ENCODE measurements at places on chromosomes 6 and 20.

- DNase-seq: no peak
Observed at GRCh38 chr20:43680981-43681380, 14.1 kb downstream of the MYBL2 start.

GRCh38 chr20:54624706-54625390 lies 149.5 kb downstream of the DOK5 start:
- no peak for DNase-seq

- no peak for DNase-seq
Observed at GRCh38 chr6:37783025-37783855, 36.3 kb upstream of the ZFAND3 start.

GRCh38 chr6:107823047-107823557 lies 1.0 kb downstream of the SCML4 start:
- no peak for DNase-seq

GRCh38 chr6:52041134-52041533 lies 46.3 kb downstream of the PKHD1 start:
- no peak for DNase-seq

DNA sequence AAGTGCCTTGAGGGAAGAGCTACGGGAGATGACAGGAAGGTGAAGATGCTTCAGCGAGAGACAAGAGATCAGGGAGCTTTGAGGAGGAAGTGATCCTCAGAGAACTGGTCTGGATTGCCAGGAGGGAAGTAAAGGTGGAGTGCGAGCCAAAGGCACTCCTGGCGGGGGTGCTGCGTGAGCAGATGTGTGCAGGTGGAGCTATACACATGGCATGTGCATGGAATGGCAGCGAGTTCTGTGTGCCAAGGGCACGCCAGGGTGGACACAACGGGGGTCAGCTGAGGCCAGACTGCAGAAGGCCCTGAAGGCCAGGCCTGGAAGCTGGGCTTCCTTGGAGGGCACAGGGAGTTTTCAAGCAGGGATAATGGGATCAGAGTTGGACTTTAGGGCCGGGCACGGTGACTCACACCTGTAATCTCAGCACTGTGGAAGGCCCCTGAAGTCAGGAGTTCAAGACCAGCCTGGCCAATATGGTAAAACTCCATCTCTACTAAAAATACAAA lies 6.2 kb downstream of the PXMP4 start:
- no peak for DNase-seq

GRCh38 chr20:37274851-37275524 lies 13.4 kb upstream of the GHRH start:
- no peak for DNase-seq

DNA sequence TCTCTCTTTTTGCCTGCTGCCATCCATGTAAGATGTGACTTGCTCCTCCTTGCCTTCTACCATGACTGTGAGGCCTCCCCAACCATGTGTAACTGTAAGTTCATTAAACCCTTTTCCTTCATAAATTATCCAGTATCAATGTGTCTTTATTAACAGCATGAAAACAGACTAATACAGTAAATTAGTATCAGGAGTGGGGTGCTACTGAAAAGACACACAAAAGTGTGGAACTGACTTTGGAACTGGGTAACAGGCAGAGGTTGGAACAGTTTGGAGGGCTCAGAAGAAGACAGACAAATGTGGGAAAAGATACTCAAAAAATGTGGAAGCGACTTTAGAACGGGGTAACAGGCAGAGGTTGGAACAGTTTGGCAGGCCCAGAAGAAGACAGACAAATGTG lies 189.4 kb downstream of the HTR1B start:
- DNase-seq: no peak

- peak; percentile 89 for DNase-seq
Observed at GRCh38 chr20:431012-431904, 23.2 kb downstream of the RBCK1 start.

DNA sequence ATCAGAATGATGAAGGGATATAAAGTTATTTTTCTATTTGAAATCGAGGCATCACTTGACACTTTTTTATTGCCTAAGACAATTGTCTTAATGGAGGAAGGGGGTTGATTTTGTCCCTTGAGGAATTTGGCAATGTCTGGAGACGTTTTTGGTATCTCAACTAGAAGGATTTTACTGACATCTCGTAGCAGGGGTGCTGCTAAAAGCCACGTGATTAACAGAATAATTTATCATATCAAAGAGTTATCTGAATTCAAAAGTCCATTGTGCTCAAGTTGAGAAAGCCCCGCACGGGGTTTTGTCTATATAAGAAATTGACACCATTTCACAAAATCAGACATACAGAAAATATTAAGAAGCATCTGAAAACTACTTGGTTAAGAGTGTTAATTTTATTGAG lies 1.5 kb upstream of the TAAR6 start:
- no peak for DNase-seq

DNA sequence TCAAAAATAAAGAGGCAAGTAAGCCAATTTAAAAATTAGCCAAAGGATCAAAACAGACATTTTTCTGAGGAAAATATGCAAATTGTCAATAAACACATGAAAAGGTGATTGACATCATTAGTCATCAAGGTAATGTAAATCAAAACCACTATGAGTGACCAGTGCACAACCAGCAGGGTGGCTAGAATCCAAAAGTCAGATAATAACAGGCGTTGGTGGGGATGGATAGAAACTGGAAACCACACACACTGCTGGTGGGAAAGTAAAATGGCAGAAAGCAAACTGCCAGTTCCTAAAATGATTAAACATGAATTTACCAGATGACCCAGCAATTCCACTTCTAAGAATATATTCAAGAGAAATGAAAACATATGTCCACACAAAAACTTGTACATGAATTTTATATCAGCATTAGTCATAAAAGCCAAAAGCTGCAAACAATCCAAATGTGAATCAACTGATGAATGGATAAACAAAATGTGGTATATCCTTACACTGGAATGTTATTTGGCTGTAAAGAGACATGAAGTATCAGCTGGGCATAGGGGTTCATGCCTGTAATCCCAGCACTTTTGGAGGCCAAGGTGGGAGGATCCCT lies 74.8 kb upstream of the MBOAT1 start:
- no peak for DNase-seq

DNA sequence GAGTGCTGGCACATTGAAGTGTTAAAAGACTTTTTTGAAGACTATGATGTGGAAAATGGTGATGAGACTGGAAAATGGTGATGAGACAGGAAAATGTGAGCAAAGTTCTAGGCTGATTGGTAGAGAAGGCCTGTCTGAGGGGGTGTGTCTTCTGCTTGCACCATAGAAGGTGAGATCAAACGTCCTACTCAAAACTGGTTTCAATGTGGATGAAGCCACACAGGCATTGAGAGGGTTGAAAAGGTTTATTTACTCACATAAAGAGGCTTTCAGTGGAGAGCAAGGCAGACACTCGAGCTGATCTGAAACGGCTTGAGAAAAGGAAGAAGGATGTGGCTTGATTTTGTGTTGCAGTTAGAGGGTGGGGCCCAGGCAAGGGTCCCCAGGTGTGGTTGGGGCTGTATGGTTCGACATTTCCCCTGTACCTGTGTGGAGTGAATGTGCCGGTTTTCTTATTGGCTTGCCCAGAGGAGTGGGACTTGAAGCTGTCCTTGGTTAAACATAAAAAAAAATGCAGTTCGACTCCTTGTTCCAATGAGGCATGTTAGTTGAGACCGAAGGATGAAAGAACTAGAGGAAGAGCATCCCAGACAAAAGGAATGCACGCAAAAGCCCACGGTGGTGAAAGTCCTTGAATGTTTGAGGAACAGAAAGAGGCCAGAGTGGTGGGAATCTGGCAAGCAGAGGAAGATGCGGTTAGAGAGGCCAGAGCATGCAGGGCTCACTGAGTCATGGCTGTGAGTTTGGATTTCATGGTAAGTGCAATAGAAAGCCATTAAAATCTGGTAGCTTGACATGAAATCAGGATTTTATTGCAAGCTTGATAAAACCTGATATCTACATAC lies 172.3 kb downstream of the EPM2A start:
- no peak for DNase-seq

DNA sequence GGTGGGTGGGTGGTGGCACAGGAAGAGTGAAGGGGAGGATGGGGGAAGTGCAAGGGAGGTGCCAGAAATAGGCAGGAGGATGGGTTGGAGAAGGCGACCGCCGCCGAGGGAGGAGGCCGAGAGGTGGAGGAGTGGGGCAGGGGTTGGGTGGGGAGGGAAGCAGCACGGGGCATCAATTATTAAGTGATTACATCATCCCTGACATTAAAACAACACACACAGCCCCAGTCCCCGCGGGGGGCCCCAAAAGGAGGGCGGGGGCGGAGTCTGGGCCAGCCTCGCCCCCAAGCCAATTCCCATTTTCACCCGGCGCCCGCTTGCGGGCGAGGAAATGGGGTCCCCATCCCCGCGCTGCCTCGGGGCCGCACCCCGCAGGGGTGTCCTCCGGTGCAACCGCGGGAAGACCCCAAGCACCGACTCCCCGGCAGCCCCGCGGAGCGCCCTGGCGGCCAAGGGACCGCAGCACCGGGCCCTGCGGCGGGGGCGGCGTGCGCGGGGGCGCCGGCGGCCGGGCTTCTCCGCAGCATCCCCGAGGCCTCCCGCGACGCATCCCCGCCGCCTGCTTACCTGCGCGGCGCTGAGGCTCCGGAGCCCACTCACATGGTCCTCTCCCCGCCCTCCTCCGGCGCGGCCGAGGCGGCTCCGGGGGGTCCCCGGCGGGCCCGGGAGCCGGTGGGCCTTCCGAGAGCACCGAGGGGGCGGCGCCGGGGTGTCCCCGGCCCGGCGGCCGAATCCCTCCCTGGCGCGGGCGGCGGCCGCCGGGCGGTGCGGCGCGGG lies 663 bp downstream of the FYN start:
- peak; percentile 54 for DNase-seq

GRCh38 chr6:56552187-56553130 lies 90.2 kb downstream of the DST start:
- no peak for DNase-seq

- DNase-seq: peak; percentile 78
Observed at GRCh38 chr6:28657769-28658465, 132.2 kb downstream of the GPX5 start.

- peak; percentile 81 for DNase-seq
Observed at GRCh38 chr20:47389867-47390347, 33.4 kb upstream of the ZMYND8 start.

GRCh38 chr20:7971536-7972280 lies 31.4 kb upstream of the HAO1 start:
- no peak for DNase-seq

All from RKO (cell line).